Left lobe of liver (tissue), 2 donors: ENCODE measurements at places on chromosomes 13 and 19. TPM values are rescaled to one million over a fixed set of nuclear protein-coding genes. Genes with fewer than 3 reads are reported as not detected.

KIR2DL3 gene
- not detected for total RNA-seq

- no peak for DNase-seq
These were observed 10.9 kb upstream of the MEIS3 start for GRCh38 chr19:47430041-47430802.

- no peak for DNase-seq
These were observed 16.4 kb upstream of the EMP3 start for GRCh38 chr19:48308631-48309586.

- DNase-seq: no peak
These were observed 35.3 kb downstream of the BTBD2 start for GRCh38 chr19:1980091-1980808.

ERICH6B gene
- total RNA-seq: not detected

DOCK6 gene
- 30.0 TPM for total RNA-seq

DNA sequence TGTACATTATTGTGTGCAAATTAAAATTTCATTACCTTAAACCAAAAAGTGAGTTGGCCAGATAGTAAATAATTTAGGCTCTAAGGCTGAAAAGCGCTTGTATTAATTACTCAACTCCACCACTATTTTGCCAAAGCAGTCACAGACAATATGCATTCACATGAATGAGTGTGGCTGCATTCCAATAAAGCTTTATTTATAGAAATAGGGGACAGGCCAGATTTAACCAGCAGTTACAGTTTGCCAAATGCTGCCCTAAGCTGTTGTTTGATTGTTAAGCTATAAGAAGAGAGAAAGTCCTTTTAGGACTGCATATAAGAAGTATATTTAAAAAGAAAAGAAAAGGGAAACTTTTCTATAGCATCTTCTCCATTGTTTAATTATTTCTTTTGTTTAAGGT is 342.6 kb downstream of the ITGBL1 start:
- DNase-seq: no peak

DNA sequence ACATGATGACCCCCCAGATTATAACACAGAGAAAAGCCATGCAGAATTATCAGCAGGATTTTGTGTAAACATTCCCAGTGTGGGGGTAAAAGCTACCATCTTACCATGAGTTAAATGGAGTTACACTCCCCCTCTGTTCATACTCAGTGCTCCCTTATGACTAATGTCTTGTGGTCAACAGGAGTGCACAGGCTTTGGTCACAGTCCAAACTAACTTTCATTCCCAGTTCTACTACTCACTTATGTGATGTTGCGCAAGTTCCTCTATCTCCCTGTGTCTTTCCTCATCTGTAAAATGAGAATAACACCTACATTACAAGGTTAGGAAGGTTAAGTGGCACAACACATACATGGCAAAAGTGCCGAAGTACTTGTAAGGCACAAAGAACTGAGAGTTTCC is 277.9 kb downstream of the RBM26 start:
- no peak for DNase-seq

- DNase-seq: no peak
These were observed 237.6 kb downstream of the LACC1 start for GRCh38 chr13:44117351-44117750.

DNA sequence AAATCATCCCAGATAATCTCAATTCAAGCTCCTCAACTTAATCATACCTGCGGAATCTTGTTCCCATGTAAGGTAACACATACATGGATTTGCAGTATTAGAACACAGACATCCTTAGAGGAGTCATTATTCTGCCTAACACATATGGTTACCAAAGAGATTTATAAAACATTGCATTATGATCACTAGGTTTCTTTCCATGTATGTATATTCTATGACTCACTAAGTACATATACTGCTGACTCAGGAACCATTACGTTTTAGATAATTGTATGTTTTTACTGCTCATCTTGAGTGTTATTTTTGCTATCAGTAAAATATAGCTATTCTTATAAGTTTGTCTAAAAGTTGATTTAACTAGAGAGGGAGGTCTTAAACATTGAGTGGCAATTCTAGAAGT is 182.9 kb downstream of the SLITRK6 start:
- no peak for DNase-seq

- no peak for DNase-seq
These were observed 35.0 kb downstream of the ATP11A start for GRCh38 chr13:112724788-112725345.

ZNF763 gene
- total RNA-seq: 0.25 TPM

RAB3A gene
- total RNA-seq: 2.1 TPM

- no peak for DNase-seq
These were observed 661.0 kb upstream of the SPRY2 start for GRCh38 chr13:81001828-81002385.

DNA sequence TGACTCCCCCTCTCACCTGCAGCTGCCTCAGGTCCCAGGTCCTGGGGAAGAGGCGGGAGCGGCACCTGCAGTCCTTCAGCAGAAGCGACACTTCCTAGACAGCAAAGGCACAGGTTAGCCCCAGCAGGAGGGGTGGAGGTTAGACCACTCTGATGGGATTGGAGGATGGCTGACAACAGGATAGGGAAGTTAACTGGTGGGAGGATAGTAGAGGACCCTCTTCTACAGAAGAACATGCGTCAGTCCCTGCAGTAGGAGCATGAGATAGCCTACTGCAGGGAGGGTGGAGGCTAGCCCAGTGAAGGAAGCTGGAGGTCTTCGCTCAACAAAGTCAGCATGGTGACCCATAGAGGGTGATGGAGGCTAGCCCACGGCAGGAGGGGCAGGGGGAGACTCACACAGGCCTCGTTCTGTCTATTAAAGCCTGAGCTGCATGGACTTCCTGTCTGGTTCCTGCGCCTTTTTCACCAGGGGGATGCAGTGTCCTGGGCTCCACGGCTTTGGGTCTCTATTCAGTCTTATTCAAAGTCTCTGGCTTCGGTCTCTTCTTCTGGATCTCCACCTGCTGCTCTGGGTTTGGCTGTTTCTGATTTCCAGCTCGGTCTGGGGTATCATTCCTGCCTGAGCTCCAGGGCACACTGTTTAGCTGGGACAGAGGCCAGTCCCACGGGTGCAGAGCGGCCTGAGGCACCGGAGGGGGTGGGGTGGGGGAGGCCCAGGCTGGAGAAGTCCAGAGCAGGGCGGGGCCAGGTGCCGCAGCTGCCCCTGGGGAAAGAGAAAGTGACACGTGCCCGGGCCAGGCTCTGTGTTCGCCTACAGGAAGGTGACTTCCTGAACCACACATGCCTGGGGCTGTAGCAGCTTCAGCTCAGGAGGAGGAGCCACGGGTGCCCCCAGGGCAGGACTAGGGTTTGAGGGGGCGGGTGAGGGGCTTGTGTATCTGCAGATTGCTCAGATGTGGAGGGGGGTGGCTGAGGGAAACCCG is 7.3 kb downstream of the IFNL3 start:
- DNase-seq: peak; percentile 85

SMIM17 gene
- total RNA-seq: not detected

ZNF490 gene
- total RNA-seq: 3.9 TPM

DNA sequence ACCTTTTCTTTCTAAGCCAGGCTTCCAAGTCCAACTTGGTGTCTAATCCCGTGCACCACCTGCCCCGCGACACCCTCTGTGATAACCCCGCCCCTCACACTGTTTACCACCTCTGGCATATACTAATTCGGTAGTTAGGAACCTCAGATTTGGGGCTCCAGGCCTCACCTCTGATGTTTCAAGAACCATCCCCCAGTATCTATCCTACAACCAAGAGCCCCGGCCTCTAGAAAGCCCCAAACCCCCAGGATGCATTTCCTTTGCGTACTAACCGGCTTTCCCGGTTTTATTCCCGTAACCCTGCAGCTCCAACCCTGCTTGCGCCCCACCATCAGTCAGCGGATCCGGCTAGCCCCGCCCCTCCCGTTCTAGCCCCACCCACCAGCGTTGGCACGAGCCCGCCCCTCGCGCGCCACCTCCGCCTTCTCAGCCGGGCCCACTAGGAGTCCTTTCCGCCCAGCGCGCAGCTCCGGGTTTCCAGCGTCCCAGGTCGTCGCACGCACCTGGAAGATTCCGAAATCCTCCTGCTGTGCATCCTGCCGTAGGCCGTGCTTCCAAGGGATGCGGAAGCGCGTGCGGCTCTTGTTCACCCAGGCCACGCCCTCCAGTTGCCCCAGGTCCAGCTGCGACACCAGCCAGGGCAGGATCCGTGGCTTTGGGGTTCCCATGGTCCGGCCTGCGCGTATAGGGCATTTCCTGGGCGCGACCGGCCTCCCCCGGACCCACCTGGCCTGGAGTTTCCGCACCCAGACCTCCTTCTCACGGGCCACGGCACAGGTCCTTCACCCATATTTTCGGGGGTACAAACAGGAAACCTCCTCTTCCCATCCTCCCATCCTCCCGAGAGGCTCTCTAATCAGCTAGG is 1.3 kb downstream of the IRF3 start:
- peak; percentile 91 for DNase-seq

KLK14 gene
- not detected for total RNA-seq

DNA sequence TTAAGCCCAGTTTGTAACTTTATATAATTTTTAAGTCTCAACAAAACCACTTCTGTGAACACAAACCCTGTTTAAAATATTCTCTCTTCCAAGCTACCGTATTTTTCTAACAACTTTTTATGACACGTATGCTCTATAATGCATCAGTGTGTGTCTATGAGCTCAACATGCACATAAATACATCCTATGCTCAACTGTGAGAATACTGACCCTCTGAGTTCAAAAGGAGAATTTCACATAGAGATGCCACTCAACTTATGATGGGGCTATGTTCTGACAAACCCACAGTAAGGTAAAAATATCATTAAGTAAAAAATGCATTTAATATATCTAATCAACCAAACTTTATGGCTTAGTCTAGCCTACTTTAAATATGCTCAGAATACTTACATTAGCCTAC is 1139.7 kb upstream of the SPRY2 start:
- DNase-seq: no peak

NBEA gene
- total RNA-seq: 0.40 TPM

DNA sequence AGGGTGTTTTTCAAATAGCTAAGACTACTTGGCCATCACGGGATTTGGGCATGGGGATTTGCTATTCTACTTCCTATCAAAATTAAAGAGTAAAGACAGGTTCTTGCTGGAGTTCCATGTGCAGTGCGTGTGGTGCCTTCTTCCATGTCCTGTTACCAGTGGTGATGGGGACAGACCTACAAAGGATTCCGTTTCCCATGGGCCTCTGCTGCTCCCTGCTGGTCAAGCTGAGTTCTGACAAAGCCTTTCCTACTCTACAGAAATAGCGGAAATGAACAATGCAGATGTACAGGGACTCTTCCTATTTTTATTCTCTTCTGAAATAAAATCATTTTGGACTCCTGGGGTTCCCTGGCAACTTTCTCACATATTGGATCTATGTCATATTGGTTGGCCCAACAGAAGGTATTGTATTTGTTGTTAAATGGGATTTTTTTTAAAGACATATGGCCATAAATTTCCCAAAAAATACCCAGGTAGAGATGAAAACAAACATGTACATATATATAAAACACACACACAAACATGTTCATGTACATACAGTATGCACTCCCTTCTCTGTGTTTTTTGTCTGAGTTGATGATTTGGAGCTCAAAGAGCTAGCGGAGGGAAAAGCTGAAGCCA is 90.5 kb upstream of the SLC15A1 start:
- peak; percentile 73 for DNase-seq

GRCh38 chr19:695352-695949 is at the start of gene PRSS57:
Gene PRSS57 (minus strand): TSS chr19:695452. CDS start chr19:695430, 22 bp downstream.
- no peak for DNase-seq

GRCh38 chr13:32255724-32256109 is 59.4 kb downstream of the ZAR1L start:
- DNase-seq: no peak

DNA sequence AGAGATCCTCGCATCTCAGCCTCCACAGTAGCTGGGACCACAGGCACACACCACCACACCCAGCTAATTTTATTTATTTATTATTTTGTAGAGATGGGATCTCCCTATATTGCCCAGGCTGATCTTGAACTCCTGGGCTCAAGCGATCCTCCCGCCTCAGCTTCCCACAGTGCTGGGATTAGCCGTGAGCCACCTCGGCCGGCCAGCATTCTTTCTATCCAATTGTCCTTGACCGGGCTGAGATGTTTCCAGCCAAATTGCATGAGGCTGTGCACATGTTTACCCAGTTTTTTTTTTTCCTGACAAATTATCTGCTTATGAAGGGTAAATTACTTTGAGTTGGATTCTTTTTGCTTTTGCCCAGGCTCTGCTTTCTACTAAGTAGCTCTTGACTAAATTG is 28.2 kb downstream of the UNC13A start:
- no peak for DNase-seq

- no peak for DNase-seq
These were observed 9.9 kb downstream of the COL4A1 start for GRCh38 chr13:110297011-110297410.

DNA sequence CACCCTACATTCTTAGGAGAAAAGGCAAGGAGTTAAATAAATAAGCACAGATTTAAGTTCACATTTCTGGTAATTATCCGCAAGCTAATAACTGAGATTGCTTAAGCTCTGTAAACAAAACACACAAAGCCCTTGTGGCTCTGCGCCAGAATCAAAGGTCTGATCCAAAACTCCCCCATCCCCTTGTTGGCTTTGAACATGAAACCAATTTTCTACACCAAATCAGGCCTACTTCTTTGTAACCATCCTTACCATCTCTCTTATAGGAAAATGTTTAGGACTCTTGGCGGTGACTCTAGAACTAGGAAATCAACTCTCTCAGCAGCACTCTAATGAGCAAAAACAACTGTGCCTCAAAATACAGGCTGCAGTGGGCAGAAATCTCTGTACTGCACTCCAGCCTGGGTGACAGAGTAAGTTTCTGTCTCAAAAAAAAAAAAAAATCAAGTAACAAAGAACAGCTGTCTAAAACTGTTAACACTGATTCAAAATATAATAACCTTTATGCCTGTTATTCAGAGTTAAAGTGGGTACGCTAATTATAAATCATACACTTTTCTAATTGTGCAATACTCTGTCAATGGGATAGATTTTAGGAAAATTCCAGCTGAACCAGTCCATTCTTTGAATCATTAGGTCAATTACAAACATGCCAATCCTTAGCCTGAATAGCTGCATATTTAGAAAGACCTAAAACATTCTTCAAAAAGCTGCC is 25.8 kb downstream of the ABCC4 start:
- no peak for DNase-seq

EEF1AKMT1 gene
- 7.7 TPM for total RNA-seq

- DNase-seq: no peak
These were observed 74.4 kb upstream of the FARP1 start for GRCh38 chr13:98068521-98068920.

DNA sequence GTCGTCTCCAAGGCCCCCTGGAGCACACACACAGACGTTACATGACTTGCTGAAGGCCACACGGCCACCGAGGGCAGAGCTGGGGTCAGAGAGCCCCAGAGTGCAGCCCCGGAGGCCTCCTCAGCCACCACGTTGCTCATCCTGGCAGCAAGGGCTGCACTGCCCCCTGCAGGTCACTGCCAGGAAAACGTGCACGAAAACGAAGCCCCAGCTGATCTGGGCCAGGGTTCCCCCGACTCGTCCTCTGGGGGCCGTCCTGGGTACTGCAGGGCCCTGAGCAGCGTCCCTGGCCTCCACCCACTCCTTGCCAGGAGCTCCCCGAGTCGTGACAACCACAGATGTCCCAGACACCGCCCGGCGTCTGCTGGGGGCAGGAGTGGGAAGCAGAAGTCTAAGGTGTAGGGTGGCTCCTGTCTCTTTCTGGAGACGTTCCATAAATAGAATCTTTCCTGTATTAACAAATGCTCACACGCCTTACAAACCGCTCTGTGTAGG is 3.4 kb downstream of the TPGS1 start:
- peak; percentile 68 for DNase-seq
